ENCODE measurements at places on chromosomes 11 and 22.

- DNase-seq = no peak
Observed at GRCh38 chr11:113533425-113533698, 58.2 kb upstream of the DRD2 start.

DNA sequence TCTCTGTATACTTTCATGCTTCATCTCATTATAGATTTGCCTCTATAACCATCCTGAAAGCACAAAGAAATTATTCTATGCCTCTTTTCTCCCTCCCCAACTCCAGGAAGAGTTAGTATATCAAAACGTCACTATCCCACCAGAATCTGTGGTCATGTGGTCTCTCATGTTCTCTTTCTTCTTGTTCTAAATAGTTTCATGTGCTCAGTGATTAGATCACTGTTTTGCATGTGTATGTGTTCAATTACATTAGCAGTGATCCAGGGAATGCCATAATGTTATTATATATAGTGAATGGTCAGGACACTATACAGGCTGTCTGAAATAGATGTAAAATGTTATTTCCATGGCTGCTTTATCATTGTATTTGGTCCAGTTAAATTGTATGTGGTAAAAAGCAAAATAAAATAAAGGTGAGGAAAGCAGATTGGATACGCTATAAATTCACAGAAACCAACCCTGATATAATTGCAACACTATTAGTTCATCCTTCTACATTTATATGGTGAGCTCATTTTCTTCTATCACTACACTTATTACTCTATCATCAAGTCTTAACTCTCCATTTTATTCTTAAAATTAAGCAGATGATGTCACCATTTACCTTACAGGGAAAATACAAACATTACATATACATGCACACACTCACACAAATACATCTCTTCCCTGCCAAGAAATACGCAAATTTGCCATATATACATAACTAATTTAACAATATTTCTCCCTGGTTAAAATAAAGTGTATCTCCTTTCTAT is 26.9 kb upstream of the ANO5 start:
- no peak for DNase-seq

DNA sequence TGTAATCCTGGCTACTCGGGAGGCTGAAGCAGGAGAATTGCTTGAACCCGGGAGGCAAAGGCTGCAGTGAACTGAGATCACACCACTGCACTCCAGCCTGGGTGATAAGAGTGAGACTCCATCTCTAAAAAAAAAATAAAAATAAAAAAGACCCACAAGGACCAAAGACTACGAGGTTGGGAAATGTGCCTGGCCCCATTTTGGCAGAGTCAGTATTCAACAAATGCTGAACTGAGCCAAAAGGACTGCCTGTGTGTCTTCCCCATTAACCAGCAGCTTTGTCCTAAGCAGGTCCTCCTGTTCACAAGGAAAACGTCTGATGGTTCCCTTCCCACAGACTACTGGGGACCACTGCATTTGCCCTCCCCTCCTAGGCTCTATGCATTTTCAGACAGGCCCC is 27.6 kb downstream of the ADORA2A start:
- DNase-seq = no peak

DNA sequence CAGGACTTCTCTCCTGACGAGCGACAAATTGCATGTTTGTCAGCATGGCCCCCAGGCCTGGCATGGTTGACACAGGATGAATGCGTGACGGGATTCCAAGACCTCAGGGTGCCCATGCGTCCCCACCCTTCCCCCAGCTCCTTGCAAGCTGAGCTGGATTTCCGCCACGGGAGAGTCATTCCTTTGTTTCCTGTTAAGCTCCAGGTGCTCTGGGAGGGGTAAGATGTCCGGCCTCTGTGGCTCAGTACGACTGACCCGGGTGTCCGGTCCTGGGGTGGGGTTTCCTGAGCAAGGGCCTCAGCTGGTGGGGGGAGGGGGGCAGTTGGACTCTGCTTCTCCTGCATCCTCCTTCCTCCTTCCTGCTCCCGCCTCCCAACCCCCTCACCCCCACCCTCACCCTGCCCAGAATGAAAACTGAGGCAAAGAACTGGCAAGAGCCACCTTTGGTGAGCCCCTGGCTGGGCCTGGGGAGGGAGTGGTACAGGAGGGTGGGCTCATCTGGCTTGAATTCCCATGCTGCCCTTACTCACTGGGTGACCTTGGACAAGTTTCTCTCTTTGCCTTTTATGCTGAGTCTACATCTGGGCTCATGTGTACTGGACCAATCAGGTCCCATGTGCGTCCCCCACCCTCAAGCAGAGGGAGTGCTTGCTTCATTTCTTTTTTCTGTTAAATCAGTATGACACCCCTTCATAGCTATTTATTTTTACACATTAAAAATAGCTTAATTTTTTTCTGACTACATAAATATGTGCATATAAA is 2.5 kb downstream of the CDC42EP2 start:
- no peak for DNase-seq

- DNase-seq = no peak
Observed at GRCh38 chr11:134636071-134636470, 224.0 kb upstream of the B3GAT1 start.

- DNase-seq = no peak
Observed at GRCh38 chr11:46736146-46736545, 17.1 kb downstream of the F2 start.

GRCh38 chr22:36339171-36340065 is 48.3 kb downstream of the MYH9 start:
- no peak for DNase-seq

- no peak for DNase-seq
Observed at GRCh38 chr11:76030968-76031590, 175.2 kb downstream of the WNT11 start.

- DNase-seq = no peak
Observed at GRCh38 chr22:27377501-27378295, 423.9 kb downstream of the MN1 start.

DNA sequence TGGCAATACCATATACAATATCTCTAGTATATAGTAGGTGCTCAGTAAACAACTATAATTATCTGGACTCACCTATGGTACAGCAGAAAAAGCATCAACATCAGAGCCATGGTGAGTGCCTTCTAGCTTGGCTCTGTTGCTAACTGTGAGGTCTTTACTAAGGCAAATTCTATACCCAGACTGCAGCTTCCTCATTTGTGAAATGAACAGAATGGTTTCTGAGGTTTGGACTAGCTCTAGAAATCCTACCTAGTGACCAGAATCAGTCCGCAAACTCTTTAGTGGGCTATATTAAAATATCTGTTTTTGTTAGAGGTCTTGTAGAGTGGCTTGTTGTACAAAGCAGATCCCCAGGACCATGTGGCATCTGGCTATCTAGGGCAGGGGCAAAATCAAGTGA is 3.7 kb downstream of the MS4A1 start:
- no peak for DNase-seq

DNA sequence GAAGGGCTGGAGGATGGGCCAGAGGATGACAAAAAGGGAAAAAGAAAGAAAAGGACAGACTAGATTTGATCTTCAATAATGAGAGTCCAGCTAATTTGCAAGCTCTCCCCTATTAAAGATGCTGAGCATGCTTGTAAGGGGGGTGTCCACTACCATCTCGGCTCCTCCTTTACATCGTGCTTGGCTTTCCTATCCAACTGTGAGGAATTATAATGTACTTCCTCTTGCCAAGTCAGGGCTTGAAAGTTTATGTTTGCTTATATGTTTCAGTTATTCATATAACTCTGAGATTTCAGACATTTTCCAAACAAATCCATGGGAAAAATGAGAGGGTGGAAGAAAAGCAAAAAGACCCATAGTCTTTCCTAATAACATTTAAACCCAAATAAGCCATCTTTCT is 387.1 kb downstream of the METTL15 start:
- DNase-seq = no peak

DNA sequence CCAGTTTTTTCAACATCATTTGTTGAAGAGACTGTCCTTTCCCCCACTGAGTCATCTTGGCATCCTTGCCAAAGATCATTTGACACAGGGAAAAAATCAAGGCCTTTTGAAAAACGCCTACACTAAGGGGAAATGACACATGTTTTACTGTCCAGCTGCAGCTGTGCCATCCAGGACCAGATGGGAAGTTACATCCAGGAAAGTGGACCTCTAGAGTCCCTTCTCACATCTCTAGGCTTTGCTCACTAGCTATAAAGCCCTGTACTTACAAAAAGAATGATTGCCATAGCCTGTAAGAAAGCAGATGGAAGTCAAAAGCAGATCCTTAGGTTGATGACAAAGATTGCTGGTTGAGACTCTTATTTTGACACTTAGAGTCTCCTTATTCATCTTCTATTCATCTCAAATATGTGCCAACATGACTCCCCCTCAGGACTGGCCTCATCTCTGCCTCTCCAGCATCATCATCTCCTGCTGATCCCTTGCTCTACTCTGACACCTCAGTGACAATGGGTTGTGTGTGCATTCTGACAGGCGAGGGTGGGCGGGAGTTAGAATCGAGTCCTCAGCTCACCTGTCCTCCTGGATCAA is 22.8 kb downstream of the OSBP2 start:
- DNase-seq = peak; percentile 50

DNA sequence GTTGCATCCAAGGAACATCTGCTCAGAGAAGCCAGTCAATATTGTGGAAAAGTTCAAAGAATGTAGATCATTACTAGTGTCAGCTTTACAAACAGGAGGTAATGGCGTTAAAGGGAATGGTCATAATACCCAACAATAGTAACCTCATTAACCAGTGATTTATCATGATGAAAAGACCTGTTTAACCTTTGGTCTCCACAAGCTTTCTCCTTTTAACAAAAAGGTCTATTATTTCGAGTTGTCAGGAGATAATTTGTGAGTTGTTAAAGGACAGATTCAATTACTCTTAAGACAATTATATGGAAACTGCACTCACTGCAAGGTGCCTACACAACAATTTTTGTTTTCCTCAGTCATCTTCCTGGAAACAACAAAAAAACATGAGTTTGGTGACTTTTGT is 73.8 kb upstream of the HTATIP2 start:
- DNase-seq = no peak

GRCh38 chr11:5291207-5291838 is 10.4 kb downstream of the OR51B4 start:
- peak; percentile 25 for DNase-seq

GRCh38 chr11:123233975-123234334 is 38.9 kb upstream of the CLMP start:
- no peak for DNase-seq

DNA sequence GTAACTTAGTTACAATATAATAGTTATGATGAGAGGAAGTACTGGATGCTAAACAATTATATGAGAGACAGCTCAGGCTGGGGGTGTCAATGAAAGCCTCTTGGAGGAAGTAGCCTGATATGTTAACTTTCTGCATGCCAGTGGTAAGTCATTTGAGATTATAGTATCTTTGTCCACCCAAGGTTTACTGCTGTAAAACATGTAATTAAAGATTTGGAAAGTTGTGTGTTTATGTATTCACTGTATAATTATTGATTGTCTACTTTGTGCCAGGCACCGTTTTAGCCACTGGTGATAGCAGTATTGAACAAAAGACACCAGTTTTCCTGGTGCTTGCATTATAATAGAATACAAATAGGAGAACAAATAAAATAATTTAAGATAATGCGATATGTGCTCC is 624 bp upstream of the DNAJB7 start:
- no peak for DNase-seq

DNA sequence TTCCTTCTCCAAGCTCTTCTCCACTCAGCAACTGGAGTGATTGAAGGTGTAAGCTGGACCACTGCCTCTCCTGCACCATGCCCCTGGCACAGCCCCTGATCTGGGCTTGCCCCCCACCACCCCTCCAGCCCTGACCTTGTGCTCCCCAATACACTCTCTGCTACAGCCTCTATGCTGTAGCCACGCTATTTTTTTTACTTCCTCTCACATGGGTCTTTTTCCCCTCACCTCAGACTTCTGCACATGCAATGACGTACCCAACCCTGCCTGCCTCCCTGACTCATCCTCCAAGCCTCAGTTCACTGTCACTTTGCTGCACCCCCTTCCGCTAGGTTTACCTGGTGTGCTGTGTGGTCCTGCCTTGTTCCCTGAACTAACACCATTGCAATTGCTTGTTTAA is 9.0 kb downstream of the CSNK2A3 start:
- DNase-seq = no peak

GRCh38 chr11:11296434-11296833 is 56.6 kb downstream of the CSNK2A3 start:
- DNase-seq = no peak

DNA sequence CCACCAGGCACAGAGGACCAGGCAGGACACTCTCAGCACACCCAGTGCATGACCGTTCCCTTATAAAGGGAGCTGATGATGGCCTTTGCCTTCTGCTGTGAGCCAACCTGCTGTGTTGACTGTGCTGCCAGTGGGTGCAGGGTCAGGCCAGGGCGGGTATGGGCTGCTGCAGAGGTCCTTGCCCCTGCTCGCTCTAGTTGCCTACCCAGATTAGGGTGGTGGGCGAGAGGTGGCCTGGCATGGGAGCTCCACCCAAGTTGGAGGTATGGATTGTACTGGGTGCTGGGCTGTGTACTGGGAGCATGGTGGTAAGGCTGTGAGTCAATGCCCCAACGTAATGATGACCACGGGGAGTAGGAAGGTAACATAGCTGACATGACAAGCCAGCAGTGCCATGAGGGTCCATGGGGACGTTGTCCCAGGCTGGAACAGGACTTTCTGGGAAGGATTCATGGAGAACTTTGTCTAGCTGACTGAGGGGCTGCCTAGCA is 24.5 kb upstream of the CYP2D6 start:
- DNase-seq = no peak

- no peak for DNase-seq
Observed at GRCh38 chr11:114386131-114386530, 14.2 kb downstream of the C11orf71 start.

DNA sequence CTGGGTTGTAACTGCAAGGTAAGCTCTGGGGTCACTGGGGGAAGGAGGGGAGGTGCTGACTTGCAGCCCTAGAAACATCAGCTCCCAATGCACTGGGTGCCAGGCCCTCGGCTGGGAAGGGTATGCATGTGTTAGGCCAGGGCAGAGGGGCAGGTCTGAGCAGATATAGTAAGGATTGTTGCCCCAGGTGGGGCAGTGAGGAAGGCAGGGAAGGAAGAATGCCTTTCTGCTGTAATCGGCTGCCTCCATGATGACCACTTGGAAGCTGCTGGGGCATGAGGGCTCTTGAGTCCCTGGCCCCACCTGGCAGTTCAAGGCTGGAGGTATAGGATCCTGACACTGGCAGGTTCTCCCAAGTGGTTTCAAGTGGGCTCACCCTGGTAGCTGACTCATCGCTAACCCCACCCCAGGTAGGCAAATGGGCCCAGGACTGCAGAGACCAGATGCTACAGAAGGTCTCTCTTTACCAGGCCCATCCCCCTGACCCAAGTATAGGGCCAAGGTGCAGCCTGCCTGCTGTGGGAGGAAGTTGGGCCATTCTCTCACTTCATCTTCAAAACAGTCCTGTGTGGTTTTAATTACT is 56.7 kb downstream of the TIMP3 start:
- no peak for DNase-seq

DNA sequence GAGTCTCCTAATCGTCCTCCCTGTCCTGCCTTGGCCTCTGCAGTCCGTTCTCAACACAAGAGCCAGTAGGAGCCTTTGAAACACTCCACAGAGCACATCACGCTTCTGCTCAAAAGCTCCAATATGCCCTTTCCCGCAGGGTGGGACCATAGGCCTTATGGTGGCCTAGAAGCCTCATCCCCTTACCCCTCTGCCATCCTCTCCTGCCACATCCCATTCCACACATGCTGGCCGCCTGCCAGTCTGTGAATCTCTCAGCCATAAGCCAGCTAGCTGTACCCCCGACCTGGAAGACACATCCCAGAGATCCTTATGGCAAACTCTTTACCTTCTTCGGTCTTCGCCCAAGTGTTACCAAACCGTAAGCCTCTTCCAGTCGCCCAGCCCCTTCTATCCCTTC is 157.8 kb downstream of the ENTHD1 start:
- no peak for DNase-seq
